Neuronal stem cell (in vitro differentiated cells): ENCODE measurements at places on chromosomes 5 and 9.

GRCh38 chr5:72248410-72248981, 71.5 kb downstream of the MRPS27 start:
- DNase-seq, result no peak

DNA sequence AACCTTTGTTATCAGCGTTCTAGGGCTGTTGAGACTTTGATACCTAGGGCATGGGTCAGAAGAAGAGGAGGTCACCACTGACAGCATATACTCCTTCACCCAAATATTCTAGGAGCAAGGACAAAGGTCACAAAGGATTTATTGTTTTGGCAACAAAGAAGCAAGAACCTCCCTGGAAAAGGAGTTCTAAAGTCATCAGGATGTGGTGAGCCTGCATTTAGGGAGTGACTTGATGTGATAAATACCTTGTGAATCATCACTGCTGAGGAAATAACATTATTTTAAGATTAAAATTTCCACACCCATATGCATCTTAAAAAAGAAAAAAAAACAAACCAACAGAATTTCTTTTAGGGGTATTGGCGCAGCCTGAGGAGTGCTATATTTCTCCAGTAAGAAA, 13.9 kb downstream of the IFNA1 start:
- DNase-seq, result no peak

GRCh38 chr5:142115937-142116614, 7.5 kb downstream of the NDFIP1 start:
- DNase-seq, result no peak

DNA sequence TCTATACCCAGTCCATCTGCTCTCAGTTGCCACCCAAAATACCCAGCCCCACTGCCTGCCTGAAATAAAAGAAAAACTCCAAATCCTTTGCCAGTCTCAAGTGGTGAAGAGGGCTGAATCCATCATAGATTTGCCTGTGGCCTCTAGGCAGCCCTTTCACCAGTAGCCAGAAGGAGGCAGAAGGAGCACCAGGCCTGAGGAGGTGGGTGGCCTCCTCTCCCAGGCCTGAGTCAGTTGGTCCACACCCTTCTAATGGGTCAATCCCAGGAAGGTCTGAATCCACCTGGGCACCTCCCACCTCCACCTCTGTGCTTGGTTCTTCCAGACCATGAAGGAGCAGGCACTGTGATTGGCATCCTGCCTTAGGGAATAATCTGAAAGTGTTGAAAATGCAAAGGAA, 97.0 kb downstream of the DAPK1 start:
- DNase-seq, result no peak
